Foreskin keratinocyte (primary cell): ENCODE measurements at places on chromosomes 3 and 15. TPM values are rescaled to one million over a fixed set of nuclear protein-coding genes. Genes with fewer than 3 reads are reported as not detected.

Gene CDHR4
- polyA plus RNA-seq: not detected in 2 replicates

- no peak for DNase-seq
These were observed 16.5 kb downstream of the HPS3 start for GRCh38 chr3:149145974-149146373.

DNA sequence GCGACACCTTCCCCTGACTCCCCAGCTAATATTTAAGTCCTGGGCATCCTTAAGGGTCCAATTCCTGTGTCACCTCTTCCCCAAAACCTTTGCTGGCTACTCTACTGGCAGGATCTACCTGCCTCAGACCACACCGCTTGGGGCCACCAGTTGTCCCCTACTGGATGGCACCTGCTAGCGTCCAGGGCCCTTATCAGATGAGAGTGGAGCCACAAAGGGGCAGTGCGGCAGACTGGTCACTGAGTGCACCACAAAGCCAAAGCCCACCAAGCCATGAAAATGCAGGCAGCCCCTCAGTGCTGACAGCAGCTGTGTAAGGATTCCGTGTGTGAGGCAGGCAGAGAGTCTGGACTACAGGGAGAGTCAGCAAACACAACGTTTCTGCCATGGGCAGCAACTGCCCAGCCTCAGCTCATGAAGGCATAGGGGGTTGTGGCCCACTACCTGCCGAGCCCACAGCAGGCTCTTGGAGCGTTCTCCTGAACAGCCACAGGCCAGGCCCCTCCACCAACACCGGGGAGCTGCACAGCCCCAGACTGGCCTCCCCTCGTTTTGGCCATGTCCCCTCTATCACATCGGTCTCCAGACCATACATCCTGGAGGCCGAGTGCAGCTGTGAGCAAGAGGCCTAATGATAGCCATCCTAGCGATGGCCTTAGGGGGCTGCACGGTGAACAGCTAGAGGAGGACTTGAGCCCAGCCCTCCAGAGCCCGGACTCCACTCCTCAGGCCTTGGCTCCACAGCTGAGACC lies 32.3 kb downstream of the ALDH1L1 start:
- DNase-seq: no peak

GRCh38 chr3:69081583-69082262 lies 1.6 kb upstream of the UBA3 start:
- DNase-seq: peak; percentile 81

DNA sequence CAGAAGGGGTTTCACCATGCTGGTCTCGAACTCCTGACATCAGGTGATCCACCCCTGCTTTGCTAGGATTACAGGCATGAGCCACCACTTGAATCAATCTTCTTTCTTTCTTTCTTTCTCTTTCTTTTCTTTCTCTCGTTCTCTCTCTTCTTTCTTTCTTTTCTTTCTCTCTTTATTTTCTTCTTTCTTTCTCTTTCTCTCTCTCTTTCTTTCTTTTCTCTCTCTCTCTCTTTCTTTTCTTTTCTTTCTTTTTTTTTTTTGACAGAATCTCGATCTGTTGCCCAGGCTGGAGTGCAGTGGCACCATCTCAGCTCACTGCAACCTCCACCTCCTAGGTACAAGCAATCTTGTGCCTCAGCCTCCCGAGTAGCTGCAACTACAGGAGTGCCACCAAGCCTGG lies 37.9 kb upstream of the PIK3CB start:
- no peak for DNase-seq

- DNase-seq: no peak
These were observed 408.2 kb upstream of the TGFBR2 start for GRCh38 chr3:30198162-30198561.

DNA sequence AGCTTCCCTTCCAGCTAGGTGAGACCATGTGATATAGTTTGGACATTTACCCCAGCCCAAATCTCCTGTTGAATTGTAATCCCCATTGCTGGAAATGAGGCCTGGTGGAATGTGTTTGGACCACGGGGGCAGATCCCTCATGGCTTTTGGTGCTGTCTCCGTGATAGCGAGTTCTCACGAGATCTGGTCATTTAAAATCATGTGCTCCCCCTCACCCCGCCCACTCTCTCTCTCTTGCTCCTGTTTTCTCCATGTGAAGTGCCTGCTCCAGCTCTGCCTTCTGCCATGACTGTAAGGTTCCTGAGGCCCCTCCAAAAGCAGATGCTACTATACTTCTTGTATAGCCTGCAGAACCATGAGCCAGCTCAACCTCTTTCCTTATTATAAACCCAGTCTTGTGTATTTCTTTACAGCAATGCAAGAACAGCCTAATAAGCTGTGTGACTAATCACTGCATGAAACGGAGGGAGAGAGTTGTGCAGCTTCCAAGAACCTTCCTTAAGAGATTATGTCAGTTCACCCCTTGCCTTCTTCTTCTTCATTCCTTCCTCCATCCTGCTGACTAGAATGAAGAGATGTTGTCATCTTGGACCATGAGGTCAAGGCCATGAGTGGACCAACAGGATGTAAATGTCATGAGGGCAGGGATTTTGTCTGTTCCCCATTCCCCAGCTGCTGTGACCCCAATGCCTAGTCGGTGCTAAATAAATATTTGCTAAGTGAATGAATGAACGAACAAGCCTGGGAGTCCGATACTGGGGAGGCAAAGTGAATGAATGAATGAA lies 91.0 kb downstream of the CPN2 start:
- DNase-seq: no peak

DNA sequence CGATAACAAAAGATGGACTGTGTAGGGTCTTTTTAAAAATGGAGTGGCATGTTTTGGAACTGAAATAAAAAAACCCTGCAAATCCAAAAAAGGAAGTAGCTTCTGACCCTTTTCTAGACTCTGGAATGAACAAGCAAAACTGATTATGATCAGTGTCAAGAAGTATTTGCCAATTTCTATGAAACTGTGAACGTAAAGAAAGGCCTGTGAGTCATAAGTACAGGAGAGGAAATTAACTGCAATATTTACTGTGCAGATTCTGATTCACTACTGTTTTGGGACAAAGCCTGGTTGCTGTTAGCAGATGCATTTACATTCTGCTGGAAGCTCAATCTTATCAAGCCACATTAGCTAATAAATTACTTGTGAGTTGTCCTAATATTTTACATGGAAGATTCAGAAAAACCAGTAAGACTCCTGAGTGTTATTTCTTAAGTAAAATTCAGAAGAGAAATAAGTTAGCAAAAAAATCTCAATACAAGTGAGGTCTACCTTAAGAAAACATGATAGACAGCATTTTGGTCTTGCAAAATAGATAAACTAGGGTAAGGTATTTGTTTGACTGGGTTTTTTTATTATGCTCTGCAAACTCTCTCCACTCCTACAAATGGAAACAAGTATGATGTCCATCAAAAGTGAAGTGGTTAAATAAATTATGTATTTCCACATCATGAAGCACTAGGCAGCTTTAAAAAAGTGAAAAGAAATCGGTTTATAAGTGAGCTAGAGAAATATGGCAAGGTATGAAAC lies 90.2 kb upstream of the LMOD3 start:
- DNase-seq: peak; percentile 90

DNA sequence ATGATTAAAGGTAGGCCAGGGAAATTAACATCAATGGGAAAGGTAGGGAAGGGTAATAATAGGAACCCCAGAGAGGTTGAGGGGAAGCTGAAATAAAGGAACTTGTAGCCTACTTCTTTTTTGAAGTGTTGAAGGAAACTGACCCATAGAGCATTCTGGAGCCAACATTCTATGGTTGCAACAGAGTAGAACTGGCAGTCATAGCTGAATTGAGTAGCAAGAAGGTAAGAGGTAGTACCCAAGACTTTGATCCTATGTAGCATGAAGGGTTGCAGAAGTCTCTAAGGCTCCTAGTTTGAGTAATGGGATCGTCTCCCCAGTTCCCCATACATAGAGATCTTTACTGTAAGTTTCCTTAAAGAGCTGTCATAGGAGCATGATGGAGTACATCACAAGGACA lies 7.4 kb upstream of the ZNF774 start:
- no peak for DNase-seq

GRCh38 chr15:74983725-74984231 lies 11.6 kb upstream of the SCAMP5 start:
- DNase-seq: peak; percentile 33
